ENCODE measurements at places on chromosomes 12 and 14.

- DNase-seq: no peak
These were observed 378.9 kb downstream of the FUT8 start for GRCh38 chr14:65791191-65791981.

- DNase-seq: no peak
These were observed 6.1 kb upstream of the PSMA3 start for GRCh38 chr14:58238252-58239243.

DNA sequence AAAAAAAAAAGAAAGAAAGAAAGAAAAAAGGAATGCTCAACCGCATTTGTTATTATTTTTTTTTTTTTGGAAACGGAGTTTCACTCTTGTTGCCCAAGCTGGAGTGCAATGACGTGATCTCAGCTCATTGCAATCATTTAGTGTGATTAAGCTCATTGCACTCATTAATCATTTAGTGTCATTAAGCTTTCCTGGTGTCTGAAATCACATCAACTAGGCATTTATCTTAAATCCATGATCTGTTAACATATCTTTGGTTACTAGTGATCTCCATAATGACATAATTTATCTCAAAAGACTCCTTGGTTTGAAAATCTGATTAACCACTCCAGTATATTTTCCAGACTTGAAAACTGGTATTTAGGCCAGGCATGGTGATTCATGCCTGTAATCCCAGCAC is 26.3 kb downstream of the ETFBKMT start:
- DNase-seq: no peak

DNA sequence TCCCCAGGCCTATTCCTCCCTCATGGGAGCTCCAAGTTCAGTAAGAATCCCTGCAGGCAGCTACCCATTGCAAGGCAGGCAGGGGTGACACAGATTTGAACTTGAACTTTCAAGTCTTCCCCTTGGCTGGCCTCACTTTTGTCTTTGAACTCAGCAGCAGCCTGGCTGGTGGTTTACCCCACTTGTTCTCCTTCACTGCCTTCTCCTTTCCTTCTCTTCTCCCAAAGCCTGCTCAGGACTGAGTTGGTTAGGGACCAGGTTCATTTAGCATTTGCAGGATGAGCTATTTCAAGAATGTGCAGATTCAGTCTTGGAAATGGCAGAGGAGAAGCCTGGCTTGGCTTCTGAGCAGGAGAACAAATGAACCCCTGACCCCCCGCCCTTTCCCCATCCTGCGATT is 67.7 kb upstream of the TBX3 start:
- no peak for DNase-seq

- no peak for DNase-seq
These were observed 169.9 kb upstream of the LHX5 start for GRCh38 chr12:113641426-113642030.

- no peak for DNase-seq
These were observed 215.7 kb upstream of the CRY1 start for GRCh38 chr12:107309020-107309419.

DNA sequence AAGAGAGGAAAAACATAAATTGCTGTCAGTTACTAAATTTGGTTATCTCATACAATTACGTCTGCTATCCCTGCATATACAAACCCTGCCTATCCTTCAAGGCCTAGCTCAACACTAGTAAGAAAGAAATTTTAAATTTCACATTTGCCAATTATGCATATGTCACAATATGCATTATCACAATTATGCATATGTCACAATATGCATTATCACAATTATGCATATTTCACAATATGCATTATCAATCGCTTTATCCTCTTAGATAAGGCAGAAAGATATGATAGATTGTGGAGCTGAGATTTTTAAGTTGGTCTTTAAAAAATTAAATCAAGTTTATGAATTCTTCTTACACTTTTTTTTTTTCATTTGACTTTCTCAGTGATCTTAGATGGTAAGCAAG is 195.0 kb upstream of the ABCD2 start:
- DNase-seq: no peak

GRCh38 chr14:99515301-99516155 is 34.3 kb downstream of the CCNK start:
- DNase-seq: no peak

- no peak for DNase-seq
These were observed 50.4 kb downstream of the KCNK10 start for GRCh38 chr14:88272390-88273269.

DNA sequence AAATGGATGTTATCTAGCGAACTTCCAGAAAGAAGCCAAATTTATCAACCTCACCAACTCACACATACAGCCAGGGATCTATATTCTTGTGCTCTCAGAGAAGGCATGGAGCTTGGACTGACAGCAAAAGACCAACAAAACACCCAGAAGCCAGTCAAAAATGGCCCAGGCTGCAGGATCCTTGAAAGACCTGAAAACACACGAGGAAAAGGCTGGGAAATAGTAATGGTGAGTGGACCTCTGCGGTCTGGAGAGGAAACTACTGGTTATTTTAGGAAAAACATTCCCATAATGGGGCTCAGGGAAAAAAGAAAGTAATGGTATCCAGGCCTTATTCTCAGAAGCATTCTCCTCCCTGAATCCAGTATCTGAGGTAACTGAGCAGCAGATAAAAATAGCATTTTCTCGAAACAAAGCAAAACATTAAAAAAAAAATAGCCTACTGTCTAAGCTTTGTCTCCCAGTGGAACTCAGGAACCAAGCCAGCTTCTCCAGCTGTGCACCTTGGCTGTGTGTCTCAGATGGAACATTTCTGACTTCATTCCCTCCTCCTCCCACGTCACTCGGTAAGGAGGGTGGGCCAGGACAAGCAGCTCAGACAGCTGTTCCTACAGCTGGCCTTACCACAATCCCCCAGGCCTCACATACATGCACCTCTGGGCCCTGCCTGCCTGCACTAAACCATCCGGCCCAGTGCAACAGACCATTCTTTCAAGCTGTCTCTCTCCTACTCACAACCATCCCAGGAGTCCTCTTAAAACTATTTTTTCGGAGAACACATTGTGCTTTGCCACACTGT is 249.9 kb downstream of the DAD1 start:
- no peak for DNase-seq

- DNase-seq: peak; percentile 37
These were observed at the start of gene C1R for GRCh38 chr12:7092229-7092985. Gene C1R, minus strand, starts transcription at chr12:7092445. Its CDS starts 57 bp downstream, at chr12:7092388.

GRCh38 chr14:71752111-71752738 is 180.0 kb upstream of the RGS6 start:
- no peak for DNase-seq

DNA sequence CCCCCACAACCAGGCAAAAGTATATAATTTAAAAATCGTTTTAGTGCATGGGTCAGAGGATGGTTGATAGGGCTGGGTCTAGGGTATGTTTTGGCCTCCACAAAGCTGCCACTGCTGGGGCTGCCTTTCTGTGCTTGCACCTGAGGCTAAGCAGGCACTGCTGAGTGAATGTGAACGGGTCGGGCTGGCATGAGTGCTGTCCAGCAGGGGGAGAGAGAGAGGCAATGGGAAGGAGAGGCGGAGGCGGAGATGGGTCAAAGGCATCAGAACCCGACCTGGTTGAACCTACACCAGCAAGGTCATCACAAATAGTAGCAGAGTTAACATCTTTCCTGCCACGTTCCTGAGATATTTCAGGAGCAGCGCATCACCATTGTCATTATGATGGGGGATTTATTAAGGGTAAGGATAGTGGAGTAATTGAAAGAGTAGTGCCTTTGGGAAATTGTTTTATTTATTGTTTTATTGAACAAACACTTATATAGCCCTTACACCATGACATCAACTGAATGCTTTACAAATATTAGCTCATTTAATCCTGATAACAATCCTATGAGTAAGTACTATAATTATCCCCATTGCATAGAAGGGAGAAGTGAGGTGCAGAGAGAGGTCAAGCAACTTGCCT is 5.8 kb upstream of the NRXN3 start:
- no peak for DNase-seq

- DNase-seq: no peak
These were observed 2.0 kb downstream of the SIX1 start for GRCh38 chr14:60647081-60647836.

- no peak for DNase-seq
These were observed 16.1 kb downstream of the EML1 start for GRCh38 chr14:99809360-99809759.

DNA sequence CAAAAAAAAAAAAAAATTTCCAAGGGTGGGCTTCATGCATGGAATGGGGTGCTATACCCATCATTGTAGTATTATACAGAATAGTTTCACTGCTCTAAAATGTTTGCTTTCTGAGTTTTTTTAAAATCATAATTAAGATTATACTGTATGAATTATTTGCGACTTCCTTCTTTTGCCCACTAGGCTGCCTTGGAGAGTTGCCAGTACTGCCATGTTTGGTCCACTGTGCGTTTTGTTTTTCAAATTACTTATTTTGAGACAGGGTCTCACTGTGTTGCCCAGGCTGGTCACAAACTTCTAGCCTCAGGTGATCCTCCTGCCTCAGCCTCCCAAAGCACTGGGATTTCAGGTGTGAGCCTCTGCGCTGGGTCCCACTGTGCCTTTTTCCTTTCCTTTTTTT is 19.9 kb downstream of the PLBD2 start:
- no peak for DNase-seq

- DNase-seq: no peak
These were observed 450.4 kb downstream of the LRFN5 start for GRCh38 chr14:42057111-42057510.

- peak; percentile 12 for DNase-seq
These were observed 1.4 kb upstream of the ASIC1 start for GRCh38 chr12:50055831-50056638.

DNA sequence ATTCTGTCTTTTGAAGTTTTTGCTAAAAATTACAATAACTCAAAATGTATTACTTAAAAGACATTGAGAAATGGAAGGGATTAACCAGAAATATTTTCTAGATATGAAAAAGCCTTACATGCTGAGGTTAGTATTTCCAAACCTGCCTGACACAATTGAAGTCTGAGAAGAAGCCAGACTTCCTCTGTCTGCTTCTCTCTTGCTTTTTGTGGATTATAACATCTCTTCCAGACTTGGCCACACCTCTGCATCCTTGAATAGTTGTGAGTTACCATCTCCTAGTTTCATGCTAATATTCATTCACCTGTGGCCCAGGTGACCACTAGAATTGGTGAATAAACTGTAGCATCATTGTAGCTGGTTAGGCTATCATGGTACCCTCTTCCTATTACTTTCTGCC is 497.6 kb downstream of the SLC16A7 start:
- DNase-seq: no peak

DNA sequence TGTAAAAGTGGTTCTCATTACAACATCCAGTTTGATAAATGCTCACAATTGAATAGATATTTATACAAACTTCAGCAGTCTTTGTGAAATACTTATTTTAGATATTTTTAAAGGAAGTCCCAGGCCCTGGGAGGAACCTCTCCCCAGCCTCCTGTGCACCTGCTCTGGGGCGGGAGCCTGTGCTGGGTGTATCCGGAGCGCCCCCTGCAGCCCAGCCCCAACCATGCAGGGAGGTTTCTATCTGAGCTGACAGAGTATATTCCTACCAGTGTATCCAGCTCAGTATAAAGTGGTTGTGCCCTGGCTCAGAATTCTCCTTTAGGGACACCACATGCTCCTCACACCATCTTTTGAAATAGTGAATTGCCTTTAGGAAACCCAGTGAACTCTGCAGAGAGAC is 851.8 kb downstream of the TMEM121 start:
- no peak for DNase-seq

DNA sequence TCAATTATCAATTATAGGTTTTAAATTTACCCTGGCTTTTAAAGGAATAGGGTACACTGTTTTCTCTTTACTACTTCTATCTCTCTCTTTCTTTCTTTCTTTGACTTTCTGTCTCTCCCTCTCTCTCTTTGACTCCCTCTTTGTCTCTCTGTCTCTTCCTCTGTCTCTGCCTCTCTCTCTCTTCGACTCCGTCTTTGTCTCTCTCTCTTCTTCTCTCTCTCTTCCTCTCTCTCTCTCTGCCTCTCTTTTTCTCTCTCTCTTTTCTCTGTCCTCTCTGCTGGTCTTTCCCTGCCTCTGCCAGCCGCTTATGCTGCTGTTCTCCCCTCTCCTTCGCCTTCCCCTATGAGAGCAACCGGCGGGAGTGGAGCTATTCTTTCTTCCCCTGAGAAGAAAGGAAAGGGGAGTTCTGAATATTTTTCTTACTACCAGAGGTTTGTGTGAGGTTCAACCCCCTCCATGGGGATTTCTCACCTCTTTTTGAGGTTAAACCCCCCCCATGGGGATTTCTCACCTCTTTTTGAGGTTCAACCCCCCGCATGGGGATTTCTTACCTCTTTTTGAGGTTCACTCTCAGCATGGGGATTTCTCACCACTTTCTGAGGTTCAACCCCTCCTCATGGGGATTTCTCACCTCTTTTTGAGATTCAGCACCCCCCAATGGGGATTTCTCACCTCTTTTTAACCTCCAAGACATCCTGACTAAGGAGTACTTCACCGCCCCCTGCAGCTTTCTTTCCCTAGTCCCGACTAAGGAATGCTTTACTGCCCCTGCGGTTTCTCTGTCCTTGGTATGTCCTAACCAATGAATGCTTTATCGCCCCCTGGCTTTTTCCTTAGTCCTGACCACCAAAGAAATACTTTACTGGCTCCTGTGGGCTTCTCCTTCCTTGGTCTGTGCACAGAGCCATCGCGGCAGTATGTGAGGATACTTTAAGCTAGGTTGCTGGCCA is 27.4 kb upstream of the DDHD1 start:
- peak; percentile 29 for DNase-seq

- DNase-seq: no peak
These were observed 2.1 kb downstream of the TINF2 start for GRCh38 chr14:24240110-24240918.

- DNase-seq: peak; percentile 66
These were observed at the start of gene DHRS7 for GRCh38 chr14:60164712-60165546. Gene DHRS7, minus strand, starts transcription at chr14:60165398. Its CDS starts 89 bp downstream, at chr14:60165309.

- DNase-seq: no peak
These were observed 4.6 kb upstream of the SYCP3 start for GRCh38 chr12:101743724-101744472.

DNA sequence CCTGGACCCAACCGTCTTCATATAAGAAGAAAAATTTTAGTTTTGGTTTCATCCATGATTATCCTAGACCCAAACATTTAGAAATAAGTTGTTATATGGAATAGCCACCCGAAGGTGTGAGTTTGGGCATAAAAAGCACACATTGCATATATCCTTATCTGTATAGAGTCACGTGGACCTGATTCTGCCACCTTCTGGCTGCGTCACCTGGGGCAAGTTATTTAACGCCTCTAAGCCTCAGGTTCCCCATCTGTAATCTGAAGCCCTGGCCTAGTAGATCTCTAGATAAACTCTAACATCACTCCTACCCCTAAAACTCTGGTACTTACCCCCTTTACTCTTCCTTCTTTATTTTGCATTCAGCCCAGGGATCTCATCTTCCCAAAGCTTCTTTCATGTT is 14.3 kb upstream of the KRT5 start:
- DNase-seq: no peak

- DNase-seq: no peak
These were observed 29.6 kb upstream of the PRMT8 start for GRCh38 chr12:3461391-3461790.

DNA sequence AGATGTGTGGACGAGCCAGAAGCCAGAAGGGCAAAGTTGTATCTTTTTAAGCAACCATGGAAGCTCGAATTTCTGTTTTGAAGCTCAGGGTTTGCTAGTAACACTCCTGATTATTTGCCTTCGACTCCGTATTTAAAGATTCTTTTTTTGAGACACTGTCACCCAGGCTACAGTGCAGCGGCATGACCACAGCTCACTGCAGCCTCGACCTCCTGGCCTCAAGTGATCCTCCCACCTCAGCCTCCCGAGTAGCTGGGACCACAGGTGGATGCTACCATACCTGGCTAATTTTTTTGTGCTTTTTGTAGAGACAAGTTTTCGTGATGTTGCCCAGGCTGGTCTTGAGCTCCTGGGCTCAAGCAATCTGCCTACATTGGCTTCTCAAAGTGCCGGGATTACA is 18.7 kb upstream of the OASL start:
- DNase-seq: no peak
